Endothelial cell (in vitro differentiated cells): ENCODE measurements at places on chromosomes 16 and 17.

DNA sequence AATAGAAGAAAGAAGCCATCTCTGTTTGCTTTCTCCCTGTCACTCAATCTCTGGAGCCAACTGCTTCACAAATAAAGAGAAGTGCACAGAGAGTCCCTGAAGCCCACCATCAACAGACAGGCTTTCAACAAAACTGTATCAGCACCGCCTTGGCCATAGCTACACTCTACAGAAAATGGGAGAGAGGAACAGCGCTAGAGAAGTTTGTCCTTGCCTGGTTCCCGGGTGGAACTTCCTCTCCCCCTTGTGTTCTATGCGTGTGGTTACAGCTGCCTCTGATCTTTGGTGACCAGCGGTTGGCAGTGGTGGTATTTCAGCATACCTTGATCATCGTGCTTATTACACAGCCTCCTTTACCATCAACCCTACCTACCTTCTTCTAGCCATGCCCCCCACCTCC lies 91.4 kb upstream of the CCL2 start:
- DNase-seq = peak; percentile 39

DNA sequence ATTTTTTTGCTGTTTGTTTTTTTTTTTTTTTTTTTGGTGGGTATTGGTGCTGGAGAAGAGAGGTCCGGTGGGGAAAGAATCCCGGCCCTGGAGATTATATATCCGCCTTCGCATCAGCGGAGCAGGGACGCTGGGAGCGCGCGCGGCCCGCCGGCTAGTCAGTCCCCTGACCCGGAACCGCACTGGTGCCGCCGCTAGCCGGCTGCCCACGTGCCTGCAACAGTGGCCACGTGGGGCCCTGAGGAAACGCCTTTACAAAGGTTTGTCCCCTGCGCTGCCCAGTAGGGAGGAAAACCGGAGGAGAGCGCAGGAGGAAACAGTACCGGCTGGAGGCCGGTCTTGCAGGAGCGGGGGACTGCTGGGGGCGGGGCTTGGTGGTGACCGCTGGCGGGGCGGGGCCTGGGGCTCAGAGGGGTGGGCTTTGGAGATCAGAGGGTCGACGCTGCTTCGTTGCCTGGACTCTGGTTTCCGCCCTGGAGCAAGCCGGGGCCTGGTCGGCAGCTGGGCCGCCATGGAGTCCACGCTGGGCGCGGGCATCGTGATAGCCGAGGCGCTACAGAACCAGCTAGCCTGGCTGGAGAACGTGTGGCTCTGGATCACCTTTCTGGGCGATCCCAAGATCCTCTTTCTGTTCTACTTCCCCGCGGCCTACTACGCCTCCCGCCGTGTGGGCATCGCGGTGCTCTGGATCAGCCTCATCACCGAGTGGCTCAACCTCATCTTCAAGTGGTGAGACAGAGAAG lies at the start of gene G6PC3:
TSS of gene G6PC3 (plus strand) at position 281 of the 743 bp plus-strand sequence. CDS start at position 512, 231 bp downstream.
- peak; percentile 95 for DNase-seq

DNA sequence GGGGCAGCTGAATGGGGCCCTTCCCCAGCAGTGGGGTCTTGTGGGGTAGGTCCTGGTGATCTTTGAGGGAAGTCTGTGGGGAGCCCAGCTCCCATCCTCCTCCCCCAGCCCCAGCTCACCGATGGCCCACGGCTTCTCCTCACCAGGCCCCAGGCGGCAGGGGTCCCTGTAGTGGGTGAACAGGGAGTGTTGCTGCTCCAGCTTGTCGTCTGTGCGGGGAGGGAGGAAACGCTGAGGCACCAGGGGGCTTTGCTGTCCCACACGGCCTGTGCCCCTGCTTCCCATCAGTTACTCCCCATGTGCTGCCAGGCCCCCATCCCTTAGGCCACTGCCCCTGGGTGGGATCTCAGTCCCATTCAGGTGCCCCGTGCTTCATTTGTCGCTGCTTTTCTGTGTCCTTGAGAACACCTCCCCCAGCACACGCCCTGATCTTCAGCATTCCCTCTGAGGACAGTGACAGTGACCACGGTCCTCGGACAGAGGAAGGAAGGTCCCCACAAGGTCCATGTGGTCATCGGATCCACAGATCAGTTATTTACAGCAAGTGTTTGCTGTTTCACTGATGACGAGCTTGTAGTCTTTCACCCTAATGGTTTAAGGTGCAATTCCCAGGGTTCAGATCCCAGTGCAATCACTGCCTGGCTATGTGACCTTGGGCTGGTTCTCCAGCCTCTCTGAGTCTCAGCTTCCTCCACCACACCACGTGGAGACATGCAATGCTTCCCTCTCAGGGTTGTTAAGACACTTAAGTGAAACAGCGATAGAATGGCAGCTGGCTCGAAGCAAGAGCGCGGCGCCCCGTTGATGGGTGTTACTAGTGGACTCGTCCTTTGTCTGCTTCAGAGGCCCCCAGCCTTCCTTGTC lies 53.1 kb downstream of the PRMT7 start:
- DNase-seq = no peak

DNA sequence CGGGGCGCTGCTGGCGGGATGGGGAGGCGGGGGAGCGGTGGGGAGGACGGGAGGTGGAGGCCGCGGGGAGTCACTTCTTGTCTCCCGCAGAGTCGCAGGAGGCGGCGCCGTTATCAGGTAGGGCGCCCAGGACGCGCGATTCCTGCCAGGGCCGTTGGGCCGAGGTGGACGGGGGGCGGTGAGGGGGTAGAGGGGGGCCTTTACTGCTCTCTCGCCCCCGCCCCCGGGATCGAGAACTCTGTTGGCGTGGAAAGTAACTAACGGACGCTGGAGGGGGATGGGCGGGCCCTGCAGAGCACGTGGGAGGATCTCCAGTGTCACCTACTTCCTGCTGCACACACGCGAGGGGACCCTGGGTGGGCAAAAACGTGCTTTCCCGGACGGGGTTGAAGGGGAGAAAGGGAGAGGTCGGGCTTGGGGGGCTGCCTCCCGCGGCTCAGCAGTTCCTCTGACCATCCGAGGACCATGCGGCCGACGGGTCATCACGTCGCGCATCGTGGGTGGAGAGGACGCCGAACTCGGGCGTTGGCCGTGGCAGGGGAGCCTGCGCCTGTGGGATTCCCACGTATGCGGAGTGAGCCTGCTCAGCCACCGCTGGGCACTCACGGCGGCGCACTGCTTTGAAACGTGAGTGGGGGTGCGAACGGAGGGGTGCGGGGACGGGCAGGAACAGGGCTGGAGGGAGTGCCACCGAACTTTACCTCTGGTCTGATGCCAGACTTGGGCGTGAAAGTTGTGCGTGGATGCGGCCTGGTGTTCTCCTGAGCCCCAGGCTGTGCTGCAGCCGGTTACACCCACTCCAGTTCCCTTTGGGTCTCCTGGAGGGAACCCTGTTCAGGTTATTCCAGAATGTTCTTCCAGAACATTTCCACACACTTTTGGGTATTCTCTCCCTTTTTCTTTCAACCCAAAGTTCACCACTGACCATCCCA lies 569 bp downstream of the PRSS21 start:
- no peak for DNase-seq

GRCh38 chr16:81014672-81015071 lies 7.7 kb downstream of the CENPN start:
- no peak for DNase-seq

DNA sequence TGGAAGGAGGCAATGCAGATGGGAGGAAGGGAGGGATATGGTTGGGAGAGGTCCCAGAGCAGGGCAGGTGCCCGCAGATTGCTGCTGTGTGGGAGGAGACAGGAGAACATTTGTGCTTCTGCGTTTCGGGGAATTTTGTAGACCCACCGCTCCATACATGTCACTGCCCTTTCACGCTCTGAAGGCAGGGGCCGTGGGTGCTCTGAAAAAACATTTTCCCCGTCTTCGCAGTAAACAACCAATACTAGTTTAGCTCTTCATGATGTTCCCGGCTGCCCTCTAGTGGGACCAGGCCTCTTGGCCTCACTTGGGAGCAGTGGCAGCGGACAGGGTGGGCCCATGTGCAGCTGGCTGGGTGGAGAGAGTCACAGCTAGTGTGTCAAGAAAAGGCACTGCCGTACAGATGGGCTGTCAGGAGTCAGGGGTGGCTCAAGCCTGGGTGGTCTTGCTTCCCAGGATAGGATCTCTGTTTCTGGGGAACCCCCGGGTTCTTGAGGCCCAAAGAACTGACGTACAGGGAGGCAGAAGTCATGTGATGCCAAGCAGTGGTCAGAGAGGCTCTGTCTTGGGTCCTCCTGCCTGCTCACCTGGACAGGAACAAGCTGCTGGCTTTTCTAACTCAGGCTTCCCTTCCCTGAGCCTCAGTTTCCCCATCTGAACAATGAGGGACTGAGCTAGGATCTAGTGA lies 46.5 kb upstream of the CPNE2 start:
- peak; percentile 68 for DNase-seq

- DNase-seq = no peak
Measured at GRCh38 chr17:44794851-44795413, 35.2 kb downstream of the GJC1 start.

DNA sequence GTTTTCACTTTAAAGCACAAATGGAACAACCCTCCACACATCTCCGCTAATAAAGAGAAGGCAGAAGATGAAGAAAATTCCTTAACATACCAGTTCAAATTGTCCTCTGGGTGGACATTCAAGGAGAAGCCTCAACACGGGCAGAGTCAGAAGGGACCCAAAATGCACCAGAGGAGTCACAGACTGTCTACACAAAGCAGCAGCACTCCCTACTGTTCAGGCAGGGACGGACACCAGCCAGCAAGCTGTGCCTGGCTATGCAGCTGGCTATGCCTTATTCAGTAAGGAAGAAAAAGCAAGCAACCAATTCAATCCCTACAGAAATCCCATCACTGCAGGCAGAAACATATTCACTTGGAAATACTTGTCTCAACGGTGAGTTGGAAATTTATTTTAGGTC lies 8.1 kb downstream of the DNAJC7 start:
- no peak for DNase-seq

- DNase-seq = no peak
Measured at GRCh38 chr16:23833960-23834685, 1.7 kb upstream of the PRKCB start.

GRCh38 chr17:60887614-60888028 lies 210.0 kb downstream of the BCAS3 start:
- no peak for DNase-seq

- no peak for DNase-seq
Measured at GRCh38 chr16:10760858-10761257, 17.2 kb downstream of the NUBP1 start.
